Neural crest cell (in vitro differentiated cells): ENCODE measurements at places on chromosomes 4 and X. TPM values are rescaled to one million over a fixed set of nuclear protein-coding genes. Genes with fewer than 3 reads are reported as not detected.

Gene PARM1
- total RNA-seq = 0.73 and 0.96 TPM in 2 replicates

Gene RNF212
- total RNA-seq = 2.7 and 5.0 TPM in 2 replicates

Gene SPP1
- total RNA-seq = 14.2 and 23.5 TPM in 2 replicates

- no peak for DNase-seq
- H3K4me1 ChIP-seq = peaks cover 39% of the 10 kb centered on the region
- no peaks in the 10 kb centered on the region for H3K36me3 ChIP-seq
- H3K27ac ChIP-seq = peak overlapping the region; percentile 9
- no peaks in the 10 kb centered on the region for H3K27me3 ChIP-seq
- H3K4me3 ChIP-seq = no peak overlapping the region
Measured at GRCh38 chrX:133380711-133381619, 34.3 kb downstream of the GPC4 start.

Gene TTC29
- total RNA-seq = not detected in 2 replicates

DNA sequence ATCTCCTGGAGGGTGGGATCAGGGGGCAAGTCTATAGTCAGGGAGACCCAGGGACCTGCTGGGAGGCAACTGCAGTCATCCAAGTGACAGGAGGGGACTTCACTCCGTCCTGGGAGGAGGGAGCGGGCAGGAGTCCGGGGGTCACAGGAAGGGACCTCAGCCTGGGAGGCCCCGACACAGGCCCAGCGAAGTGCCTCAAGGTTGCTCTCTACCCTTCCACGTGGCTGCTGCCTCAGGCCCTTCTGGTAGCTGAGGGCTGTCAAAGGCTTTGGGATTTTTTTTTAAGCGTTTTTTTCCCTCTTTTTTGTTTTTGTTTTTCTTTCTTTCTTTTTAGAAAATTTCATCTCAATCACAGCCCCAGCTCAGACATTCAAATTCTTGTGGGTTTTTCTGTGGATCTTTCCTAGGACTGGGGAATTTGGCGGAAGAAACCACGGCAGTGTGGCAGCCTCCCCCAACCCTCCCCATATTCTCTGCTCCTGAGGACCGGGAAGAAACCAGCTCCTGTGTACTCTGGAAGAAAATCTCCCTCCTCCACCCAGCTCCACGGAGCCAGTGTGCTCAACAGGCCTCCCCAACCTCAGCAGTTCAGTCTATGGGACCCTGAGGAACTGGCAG lies 1.4 kb upstream of the HAUS7 start:
- no peak for DNase-seq
- no peaks in the 10 kb centered on the region for H3K4me1 ChIP-seq
- peaks cover 5% of the 10 kb centered on the region for H3K27me3 ChIP-seq

Gene SLC9B1
- 1.7 and 2.0 TPM in 2 replicates for total RNA-seq

Gene LINC00632
- total RNA-seq = 243 and 314 TPM in 2 replicates

Gene GUCY1A1
- 0.44 and 0.75 TPM in 2 replicates for total RNA-seq

Gene LEF1
- total RNA-seq = 55.0 and 62.1 TPM in 2 replicates

DNA sequence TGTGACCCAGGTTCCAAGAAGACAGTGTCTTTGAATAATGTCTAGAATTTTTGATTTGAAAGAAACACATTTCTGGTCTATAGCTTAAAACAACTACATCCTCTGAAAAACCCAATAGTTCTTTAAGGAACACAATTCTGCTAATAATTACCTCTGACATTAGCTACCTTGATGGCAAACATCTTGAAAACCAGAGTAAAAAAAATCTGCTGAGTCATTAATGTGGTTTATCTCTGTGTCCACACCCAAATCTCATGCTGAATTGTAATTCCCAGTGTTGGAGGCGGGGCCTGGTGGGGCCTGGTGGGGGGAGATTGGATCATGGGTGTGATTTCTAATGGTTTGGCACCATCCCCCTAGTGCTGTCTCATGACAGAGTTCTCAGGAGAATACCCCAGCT lies 1233.8 kb downstream of the NLGN4X start:
- H3K4me1 ChIP-seq = no peaks in the 10 kb centered on the region
- DNase-seq = no peak
- H3K36me3 ChIP-seq = no peaks in the 10 kb centered on the region
- no peak overlapping the region for H3K4me3 ChIP-seq
- H3K27ac ChIP-seq = no peak overlapping the region

DNA sequence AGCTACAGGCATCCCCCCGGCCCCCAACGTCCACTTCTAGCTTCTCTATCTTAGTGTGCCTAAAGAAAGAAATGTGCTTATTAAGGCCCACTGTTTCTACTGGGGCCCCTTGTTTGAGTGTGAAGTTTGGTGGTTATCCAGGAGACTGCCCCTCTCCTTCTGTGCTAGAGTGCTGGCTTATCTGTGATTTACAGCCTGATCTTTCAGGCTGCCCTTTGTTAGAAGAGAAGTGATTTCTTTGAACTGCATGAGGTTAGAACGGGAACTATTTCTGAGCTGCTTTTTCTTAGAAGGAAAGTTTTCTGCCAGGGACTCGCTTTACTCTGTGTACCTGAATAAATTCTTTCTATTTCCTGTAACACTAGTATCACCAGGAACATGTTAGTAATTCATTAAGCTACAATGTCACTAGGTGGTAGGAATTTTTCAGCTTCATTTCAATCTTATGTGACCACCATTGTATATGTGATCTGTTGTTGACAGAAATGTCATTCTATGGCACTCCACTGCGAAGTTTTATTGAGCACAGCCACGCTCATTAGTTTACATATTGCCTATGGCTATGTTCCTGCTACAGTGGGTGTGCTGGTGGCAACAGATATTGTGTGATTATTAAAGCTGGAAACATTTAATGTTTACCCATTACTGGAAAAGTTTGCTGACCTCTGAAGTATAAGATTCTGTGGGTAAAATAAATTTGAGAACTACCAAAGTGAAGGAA lies 193.8 kb upstream of the CXorf51B start:
- no peaks in the 10 kb centered on the region for H3K36me3 ChIP-seq
- no peak overlapping the region for H3K27ac ChIP-seq
- no peak for DNase-seq
- H3K4me1 ChIP-seq = peaks cover 15% of the 10 kb centered on the region
